ENCODE measurements at places on chromosomes 1 and 21.

DNA sequence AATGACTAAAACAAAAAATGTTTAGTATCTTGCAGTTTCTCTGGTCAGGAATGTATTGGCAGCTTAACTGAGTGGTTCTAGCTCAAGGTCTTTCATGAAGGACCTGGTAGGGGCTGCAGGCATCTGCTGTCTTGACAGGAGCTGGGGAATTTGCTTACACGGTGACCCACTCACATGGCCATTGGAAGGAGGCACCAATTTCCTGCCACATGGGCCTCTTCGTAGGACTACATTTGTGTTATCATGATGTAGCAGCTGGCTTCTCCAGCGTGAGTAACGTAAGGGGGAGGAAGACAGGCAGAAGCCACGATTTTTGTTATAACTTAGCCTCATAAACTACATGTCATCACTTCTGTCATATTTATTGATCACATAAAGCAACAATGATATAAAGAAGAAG lies 376.3 kb downstream of the AMY1C start:
- DNase-seq: no peak

DNA sequence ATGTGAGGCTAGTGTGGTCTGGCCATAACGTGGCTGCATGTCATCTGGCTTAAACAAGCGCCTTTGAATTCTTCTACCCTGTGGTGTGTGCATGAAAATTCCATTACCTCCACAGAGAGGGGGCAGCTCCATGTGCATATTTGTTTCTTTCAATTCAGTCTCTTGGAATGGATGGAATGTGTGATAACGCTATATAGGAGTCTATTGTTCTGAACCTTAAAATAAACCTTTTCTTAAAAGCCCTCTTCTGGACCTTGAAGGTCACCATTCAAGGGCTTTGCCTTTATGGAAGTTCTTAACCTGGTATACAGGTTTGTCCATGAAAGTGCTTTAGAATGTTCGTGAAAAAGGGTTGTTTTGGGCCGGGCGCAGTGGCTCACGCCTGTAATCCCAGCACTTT lies 118.2 kb upstream of the ADGRL2 start:
- DNase-seq: no peak

GRCh38 chr1:214367841-214368240 lies 86.9 kb downstream of the SMYD2 start:
- DNase-seq: no peak

DNA sequence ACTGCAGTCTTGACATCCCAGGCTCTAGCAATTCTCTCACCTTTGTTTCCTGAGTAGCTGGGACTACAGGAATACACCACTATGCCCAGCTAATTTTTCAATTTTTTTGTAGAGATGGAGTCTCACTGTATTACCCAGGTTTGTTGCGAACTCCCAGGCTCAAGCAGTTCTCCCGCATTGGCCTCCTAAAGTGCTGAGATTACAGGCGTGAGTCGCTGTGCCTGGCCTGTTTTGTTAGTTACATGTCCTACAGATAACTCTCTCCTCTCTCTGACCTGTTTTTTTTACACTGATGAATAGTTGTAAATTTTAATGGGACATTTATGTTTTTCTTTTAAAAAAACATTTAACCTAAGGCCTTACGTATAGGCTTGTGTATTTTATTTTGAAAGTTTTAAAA lies 19.8 kb downstream of the PTBP2 start:
- DNase-seq: no peak

DNA sequence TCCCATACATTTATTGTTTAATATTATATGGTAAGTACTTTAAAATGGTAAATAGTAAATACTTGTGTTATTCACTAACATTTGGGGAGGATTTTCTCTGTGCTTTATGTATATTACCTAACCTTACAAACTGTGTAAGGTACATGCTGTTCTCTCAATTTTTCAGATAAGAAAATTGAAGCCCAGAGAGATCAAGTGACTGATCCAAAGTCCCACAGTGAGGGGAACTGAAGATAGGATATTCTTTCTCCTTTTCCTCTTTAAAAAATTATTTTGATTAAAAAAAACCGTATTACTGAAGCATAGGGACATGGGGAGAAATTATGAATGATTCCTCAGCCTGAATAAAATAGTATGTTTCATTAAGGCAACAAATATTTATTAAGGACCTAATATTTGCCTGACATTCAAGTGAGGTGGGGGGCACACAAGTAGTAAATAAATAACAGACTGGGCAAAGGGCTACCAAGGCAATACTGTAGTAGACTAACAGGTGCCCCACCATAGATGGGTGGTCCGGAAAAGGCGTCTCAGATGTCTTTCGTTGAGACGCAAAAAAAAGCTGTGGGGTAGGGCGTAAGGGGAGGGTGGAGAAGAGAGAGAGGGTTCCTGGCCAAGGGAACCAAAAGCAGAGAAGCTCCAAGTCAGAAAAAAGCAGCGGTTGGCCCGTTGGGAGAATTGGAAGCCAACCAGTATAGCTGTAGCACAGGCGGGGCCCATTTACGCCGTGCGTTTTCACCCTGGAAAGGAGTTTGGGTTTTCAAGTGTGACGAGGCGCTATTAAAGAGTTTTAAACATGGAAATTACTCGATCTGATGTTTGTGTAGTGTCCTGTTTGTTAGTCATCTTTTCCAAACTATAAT lies 944 bp upstream of the AGO3 start:
- DNase-seq: peak; percentile 52

DNA sequence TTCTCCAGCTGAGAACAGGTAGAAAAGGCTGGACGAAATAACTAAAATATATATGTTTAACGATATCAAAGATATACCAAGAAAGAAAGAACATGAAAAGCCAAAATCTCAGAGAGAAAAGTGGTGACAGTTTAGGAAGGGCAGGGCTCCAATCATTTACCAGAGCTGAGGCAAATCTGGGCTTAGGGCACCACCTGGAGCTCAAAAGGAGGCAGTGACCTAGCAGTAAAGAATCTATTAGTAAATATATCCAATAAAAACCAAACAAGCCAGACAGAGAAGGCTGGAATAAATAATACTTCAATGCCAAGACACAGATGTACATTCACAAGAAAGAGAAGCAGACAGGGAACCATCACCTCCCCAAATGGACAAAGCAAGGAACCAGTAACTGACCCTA lies 43.5 kb downstream of the CHIA start:
- no peak for DNase-seq

DNA sequence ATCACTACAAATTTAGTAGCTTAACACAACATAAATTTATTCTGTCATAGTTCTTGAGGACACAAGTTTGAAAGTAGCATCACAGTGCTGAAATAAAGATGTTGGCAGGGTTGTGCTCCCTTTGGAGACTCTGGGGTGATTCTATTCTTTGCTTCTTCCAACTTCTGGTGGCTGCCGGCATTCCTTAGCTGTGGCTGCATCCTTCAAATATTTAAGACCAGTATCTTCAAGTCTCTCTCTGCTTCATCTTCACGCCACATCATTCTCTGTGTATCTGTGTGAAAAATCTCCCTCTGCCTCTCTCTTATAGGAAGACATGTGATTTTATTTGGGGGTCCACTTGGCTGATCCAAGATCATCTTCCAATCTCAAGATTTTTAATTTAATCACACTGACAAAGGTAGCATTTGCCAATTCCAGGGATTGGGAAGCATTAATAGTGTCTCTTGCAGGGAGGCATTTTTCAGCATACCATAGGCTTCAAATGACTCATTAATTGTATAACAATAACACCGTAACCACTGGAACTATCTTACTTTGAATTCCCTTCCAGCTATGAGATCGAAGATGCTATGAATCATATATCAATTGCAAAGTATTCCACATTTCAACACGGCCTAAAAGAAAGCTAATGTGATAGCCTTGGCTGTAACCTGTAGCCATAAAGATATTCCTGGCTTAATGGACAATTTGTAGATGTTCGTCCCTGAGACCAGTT lies 74.6 kb downstream of the DPT start:
- no peak for DNase-seq

- no peak for DNase-seq
These were observed 7.9 kb downstream of the LYST start for GRCh38 chr1:235858766-235859165.

- no peak for DNase-seq
These were observed 4.5 kb downstream of the MRPS6 start for GRCh38 chr21:34077888-34078287.

DNA sequence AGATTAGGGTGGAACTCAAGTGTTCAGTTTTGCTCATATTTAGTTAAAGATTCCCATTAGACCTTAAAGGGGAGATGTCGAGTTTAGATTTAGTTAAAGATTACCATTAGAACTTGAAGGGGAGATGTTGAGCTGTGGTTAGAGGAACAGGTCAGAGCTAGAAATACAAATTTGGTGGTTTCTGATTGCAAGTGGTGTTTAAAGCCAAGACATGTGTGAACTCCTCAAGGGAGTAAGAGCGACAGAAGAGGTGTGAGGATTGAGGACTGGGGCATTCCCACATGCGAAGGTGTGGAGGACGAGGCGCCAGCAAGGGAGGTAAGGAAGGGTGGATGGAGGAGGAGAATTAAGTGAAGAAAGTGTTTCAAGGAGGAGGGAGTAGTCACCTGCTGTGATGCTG lies 168.6 kb downstream of the IER5 start:
- DNase-seq: no peak

- no peak for DNase-seq
These were observed 14.8 kb upstream of the S1PR1 start for GRCh38 chr1:101221945-101222429.

- no peak for DNase-seq
These were observed 92.4 kb upstream of the DPT start for GRCh38 chr1:168821434-168821833.

- peak; percentile 6 for DNase-seq
These were observed 180.6 kb upstream of the C1orf105 start for GRCh38 chr1:172239901-172240300.

DNA sequence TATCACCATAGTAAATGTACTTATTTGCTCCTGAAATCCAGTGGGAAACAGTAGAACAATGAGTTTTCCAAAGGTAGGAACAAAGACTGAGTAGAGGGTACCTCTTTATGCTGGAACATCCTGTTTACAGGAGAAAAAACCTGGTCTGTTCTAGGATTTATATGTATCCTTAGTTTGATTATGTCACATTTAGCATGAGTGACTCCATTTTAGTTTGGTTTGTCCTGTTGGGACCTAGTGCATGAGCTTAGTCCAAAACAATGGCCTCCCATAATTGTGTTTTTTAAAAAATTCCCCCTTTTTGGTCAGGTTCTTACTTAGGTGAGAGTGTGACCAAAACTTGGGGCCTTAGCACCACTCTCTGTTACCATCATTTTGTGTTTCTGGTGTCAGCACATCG lies 3.5 kb upstream of the MRPL55 start:
- no peak for DNase-seq

DNA sequence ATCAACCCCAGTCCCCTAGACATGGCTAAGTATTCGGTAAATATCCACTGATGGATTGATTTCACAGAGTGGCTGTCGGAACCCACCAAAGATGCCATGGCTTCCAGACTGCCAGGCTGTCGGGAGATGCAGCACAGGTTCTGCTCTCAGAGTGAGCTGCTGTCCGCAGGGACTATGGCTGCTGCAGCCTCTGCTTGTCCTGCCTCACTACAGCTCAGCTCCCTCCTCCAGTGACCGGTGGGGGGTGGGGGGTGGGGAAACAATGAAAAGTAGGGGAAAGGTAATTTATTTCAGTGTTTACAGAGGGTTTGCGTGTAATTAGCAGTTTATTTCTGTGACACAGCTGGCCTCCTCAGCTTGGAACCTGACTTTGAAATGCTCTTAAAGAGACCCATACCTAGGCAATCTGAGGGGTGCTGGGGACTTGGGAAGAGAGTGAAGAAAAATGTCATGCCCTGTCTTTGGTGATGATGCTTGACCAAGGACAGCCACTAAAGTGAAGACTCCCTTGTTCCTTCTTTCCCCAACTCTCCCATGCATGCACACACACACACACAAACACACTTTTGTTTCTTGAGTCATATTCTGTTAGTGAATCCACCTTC lies 109.0 kb downstream of the CACNA1E start:
- no peak for DNase-seq

DNA sequence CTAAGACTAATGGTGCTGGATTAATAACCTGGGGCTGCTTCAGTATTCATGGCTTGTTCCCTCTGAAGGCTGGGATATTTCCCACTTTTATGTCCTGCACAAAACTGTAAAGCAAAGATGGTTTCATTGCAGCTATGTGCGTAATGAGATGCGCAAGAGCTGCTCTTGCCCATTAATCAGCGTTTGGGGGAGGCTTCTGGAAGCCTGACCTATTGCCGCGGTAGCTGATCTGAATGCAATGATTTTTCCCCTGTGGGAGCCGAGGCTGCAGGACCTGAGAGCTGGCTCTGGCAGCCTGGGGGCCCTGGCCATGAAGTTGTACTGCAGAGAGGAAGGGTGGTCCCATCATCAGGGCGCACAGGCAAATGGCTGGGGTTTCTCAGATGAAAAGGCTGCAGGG lies 239.8 kb downstream of the CAMTA1 start:
- DNase-seq: no peak

GRCh38 chr1:7150724-7151280 lies 365.5 kb downstream of the CAMTA1 start:
- DNase-seq: no peak

DNA sequence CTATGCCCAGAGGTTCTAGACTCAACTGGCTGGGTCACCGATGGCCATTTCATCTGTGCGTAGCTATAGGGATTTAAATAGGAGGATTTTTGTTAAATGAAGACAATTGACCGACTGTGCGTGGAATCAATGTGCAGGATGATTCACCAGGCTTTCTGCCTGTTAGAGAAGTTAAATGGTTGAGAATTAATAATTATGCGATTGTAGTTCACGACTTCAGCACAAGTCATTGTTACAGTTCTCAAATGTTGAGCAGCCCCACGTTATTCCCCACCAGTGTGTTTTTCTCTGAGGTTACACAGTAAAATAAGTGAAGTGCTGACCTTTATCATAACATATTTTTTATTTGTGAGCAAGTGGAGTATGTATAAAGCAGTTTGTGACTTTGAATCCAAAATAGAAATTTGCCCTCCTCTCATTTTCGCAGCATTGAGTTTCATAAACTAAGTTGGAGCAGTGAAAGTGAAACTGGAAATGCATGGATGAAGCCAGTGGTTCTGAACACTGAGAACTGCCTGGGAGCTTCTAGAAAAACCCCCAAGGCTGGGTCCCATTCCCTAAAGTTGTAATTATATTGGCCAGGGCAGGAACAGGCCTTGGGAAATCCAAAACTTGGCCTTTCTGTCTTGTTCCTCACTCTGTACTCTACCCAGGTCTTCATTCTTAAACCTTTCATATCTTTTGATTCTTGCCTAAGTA lies 102.6 kb downstream of the GALNT2 start:
- DNase-seq: no peak

- no peak for DNase-seq
These were observed 357.4 kb upstream of the PLXNA2 start for GRCh38 chr1:208601561-208601960.

DNA sequence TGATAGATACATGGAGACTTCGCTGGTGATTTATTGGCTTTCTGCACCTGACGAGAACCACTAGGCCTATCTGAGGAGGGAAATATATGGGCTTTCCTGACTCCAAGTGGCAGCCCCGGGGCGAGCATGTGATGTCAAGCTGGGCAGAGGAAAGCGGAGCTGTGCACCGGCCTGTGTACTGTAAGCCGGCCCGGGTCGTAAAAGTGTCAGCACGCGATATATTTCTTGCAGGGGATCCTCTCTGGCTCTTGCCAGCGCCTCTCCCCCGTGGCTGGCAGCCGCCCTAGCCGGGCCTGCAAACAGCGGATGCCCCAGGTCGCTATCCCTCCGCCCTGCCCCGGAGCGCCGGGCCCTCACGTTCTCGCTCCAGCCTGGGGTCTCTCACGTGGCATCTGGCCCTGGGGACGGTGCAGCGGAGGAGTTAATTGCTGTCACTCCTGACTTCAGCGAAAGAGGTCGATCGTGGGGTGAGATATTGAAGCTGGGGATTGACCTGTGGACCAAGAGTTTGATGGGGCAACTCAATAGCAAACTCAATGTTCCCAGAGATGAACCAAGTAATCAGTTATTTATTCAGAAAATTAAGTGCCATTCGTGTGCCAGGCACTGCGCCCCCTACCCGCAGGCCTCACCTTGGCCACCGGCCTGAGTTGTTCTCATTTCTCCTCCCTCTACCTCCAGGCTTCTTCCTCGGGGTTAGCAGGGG lies 41.0 kb upstream of the HAO2 start:
- no peak for DNase-seq
